CD4-positive, alpha-beta memory T cell (primary cell): ENCODE measurements at places on chromosomes 7 and 10. TPM values are rescaled to one million over a fixed set of nuclear protein-coding genes. Genes with fewer than 3 reads are reported as not detected.

DNA sequence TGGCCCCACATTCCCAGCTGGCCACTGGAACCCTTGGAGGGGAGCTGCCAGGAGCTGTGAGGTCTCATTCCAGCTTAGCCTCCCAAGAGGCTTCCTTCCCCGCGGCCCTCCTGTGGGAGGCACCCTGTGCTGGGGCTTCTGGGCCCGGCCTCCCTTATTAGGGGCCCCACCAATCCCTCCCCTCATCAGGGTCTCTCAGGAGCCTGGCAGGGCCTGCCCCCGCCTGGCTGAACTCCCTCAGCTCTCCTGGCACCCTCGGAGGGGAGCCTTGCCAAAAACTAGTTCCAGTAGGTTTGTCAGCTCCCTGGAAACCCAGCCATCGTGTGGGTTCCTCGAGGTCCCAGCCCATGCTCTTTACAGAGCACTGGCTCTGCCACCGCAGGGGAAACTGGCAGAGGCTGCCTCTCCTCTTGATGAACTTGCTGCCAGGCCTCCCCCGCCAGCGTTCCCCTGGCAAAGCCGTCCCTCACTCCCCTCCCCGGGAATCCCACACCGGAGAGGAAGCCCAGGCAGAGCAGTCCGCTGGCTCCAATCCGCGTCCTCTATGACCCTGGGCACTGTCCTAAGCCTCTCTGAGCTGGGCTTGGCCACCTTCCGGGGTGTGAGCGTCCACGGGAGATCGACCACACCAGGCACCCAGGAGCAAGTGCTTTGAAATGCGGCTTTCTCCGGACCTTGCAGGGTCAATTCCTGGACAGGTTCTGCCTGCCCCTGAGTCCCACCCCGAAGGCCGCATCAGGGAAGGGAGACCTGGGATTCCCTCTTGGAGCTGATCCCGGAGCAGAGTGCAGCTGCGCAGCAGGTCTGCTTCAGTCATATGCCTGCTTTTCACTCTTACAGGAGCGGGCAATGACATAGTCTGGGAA is 139.8 kb downstream of the ARHGAP22 start:
- DNase-seq = no peak
- H3K4me3 ChIP-seq = no peak overlapping the region
- H3K27me3 ChIP-seq = no peaks in the 10 kb centered on the region
- H3K36me3 ChIP-seq = no peaks in the 10 kb centered on the region

- H3K36me3 ChIP-seq = no peaks in the 10 kb centered on the region
- no peak overlapping the region for H3K4me3 ChIP-seq
- H3K4me1 ChIP-seq = no peaks in the 10 kb centered on the region
- no peak overlapping the region for H3K27ac ChIP-seq
Observed at GRCh38 chr7:78127009-78127408, 328.4 kb downstream of the PHTF2 start.

DNA sequence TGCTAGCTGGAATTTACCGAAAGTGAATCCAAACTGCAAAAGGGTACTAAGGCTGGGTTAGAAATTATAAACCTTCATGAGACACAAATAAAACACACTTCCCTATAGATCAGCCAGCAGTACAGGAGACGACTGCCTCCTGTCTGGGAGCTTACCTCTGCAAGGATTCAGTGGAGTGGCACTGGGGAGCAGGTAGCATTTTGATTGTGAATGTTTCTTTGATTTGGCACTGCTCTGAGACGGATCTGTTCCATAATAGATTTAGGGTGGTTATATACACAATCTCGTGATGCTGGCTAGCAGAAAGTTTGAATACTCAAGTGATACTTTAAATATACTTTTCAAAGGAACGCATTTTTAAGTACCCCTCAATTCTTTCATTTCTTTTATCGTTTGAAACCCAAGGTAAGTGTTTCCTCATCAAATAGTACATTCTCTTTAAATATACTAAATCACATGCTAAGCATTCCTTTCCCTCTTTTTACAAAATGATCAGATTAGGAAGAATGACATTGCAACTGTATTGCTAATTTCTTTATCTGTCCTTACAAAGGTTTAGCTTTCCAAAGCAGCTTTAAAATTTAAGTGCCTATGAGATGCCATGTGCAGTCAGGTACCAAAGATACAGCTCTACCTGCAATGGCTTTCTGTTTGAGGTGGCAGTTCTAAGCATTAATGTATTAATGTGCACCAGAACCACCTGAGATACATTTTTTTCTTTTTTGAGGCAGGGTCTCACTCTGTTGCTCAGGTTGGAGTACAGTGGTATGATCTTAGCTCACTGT is 20.6 kb upstream of the CHCHD3 start:
- H3K36me3 ChIP-seq = no peaks in the 10 kb centered on the region
- H3K4me1 ChIP-seq = no peaks in the 10 kb centered on the region
- no peaks in the 10 kb centered on the region for H3K27me3 ChIP-seq
- no peak overlapping the region for H3K27ac ChIP-seq
- DNase-seq = no peak

- H3K36me3 ChIP-seq = no peaks in the 10 kb centered on the region
- no peaks in the 10 kb centered on the region for H3K4me1 ChIP-seq
- no peak for DNase-seq
- H3K27ac ChIP-seq = no peak overlapping the region
- no peak overlapping the region for H3K4me3 ChIP-seq
Observed at GRCh38 chr7:127504715-127505114, 80.7 kb downstream of the GCC1 start.

DNA sequence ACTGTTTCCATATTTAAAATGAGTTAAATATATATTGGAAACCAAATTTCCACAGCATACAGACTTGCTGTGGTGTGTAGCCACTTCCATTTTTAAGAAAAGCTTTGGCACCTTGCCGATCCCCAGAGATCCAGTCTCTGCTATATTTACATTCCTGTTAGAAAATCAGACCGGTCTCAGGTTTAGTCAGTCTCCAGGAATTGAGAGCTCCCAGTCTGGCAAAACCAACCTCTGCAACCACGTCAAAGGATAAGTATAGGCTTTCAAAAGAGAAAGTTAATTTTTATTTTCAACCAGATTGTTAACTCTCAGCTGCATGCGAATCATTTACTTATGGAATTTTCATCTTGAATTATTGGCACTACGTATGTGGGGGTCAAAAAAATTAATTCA is 28.2 kb downstream of the PUS7 start:
- H3K36me3 ChIP-seq = no peaks in the 10 kb centered on the region
- no peaks in the 10 kb centered on the region for H3K4me1 ChIP-seq
- H3K27me3 ChIP-seq = no peaks in the 10 kb centered on the region
- H3K27ac ChIP-seq = no peak overlapping the region
- DNase-seq = no peak

GRCh38 chr10:5692461-5693358 is 8.1 kb downstream of the TASOR2 start:
- no peak overlapping the region for H3K4me3 ChIP-seq
- peaks cover 80% of the 10 kb centered on the region for H3K4me1 ChIP-seq
- H3K36me3 ChIP-seq = no peaks in the 10 kb centered on the region
- no peaks in the 10 kb centered on the region for H3K27me3 ChIP-seq
- peak overlapping the region; percentile 22 for H3K27ac ChIP-seq
- DNase-seq = peak; percentile 64

- no peak overlapping the region for H3K27ac ChIP-seq
- H3K4me3 ChIP-seq = no peak overlapping the region
- no peaks in the 10 kb centered on the region for H3K4me1 ChIP-seq
- DNase-seq = no peak
Observed at GRCh38 chr10:58807629-58808022, 295.0 kb downstream of the BICC1 start.

GRCh38 chr10:70478191-70479164 is at the start of gene PALD1:
PALD1 (plus strand) TSS chr10:70478767; CDS start chr10:70525952, 47,185 bp downstream.
- peak within 1 kb of the TSS; percentile 33 for H3K4me3 ChIP-seq
- peaks cover 50% of the 10 kb centered on the region for H3K4me1 ChIP-seq
- peak; percentile 51 for DNase-seq
- no peak within 1 kb of the TSS for H3K27ac ChIP-seq
- H3K36me3 ChIP-seq = no peaks in the 10 kb centered on the region
- H3K27me3 ChIP-seq = no peaks in the 10 kb centered on the region

- H3K4me3 ChIP-seq = no peak overlapping the region
- DNase-seq = no peak
- H3K27ac ChIP-seq = no peak overlapping the region
- no peaks in the 10 kb centered on the region for H3K4me1 ChIP-seq
Observed at GRCh38 chr7:157793973-157794745, 457.4 kb downstream of the DNAJB6 start.

The CDHR3 gene
- total RNA-seq = 12.1 TPM

DNA sequence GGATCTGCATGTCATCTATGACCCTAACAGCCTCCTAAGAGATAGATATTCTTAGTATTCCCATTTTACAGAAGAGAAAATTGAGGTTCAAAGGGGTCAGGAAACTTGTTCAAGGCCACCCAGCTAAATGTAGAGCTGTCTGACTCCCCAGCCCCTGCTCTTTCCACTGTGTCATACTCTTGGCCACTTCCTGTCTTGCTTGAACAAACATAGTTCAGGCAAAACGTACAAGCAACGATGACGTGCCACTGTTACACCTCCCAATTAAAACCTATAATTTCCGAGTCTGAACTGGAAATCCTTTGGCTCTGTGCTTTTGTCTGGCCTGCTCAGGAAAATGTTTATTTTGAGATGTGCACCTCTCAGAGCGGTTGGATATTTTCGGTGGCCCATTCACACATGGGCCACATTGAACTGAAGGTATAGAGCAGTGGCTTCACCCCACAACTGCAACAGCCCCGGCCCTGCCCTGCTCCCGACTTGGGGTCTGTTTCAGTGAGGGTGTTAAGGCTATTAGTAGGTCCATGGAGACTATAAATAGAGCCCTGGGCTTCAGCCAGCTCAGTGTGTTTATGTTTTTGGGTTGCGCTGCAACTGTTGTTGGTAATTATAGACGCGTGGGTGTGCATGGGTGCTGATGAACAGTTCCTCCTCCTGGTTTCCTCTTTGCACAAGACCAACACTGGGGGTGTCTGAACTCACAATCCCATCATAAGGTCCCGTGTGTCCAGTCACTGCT is 172.3 kb upstream of the ADO start:
- H3K4me1 ChIP-seq = peaks cover 39% of the 10 kb centered on the region
- peak; percentile 79 for DNase-seq
- no peak overlapping the region for H3K27ac ChIP-seq
- peak overlapping the region; percentile 29 for H3K4me3 ChIP-seq

DNA sequence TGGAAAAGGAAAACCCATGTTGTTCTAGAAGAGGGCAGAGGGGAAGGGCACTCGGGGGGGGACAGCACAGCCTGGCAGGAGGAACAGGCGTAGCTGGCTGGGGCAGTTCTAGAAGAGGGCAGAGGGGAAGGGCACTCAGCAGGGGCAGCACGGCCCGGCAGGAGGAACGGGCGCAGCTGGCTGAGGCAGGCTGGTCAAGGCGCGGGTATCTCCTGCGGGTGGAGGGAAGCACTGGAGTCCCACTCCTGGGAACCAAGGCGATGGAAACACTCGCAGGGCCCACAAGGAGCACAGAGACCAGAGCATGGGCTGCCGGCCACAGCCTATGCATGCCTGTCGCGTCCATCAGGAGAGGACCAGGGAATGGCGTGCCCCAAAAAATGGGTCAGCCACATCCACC is 36.7 kb downstream of the PAPOLB start:
- H3K4me1 ChIP-seq = no peaks in the 10 kb centered on the region
- no peaks in the 10 kb centered on the region for H3K36me3 ChIP-seq
- H3K27ac ChIP-seq = no peak overlapping the region

The RAMP3 gene
- total RNA-seq = not detected

The ACTR3C gene
- 17.8 TPM for total RNA-seq

DNA sequence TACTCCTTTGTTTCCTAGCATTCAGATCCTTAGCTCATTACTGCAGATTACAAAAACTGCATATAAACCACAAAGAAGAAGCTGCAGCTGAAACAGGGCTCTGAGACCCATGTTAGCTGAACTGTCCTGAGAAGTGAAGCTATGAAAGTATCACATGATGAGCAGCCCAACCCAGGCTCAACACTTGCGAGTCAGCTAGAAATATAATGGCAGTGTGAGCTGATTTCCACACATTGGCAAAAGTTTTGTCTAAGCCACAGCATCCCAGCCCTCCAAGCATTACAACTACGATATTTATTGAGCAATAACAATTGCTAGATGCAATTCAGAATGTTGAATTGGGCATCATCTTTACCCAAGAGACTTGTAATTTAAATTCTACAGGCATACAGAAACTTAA is 34.5 kb upstream of the SKAP2 start:
- no peak for DNase-seq
- H3K27ac ChIP-seq = no peak overlapping the region
- no peaks in the 10 kb centered on the region for H3K4me1 ChIP-seq
- peaks cover 8% of the 10 kb centered on the region for H3K27me3 ChIP-seq

DNA sequence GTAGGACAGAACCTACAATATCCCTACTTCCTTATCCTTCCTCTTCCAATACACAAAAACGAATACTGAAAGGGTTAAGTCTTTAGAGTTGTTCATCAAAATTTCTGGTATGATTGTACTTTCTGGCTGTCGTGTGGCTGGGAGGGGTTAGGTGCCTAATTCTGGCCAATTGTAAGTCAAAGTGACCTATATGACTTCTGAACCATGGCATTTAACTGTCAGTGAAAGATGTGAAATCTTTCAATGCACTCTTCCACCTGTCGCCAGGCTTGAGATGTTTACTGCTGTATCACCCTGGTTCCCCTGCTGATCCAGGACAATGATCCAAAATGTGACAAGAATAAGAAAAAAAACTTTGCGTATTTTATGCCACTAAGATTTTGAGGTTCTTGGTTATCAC is 20.8 kb downstream of the EPC1 start:
- H3K36me3 ChIP-seq = no peaks in the 10 kb centered on the region
- H3K27me3 ChIP-seq = no peaks in the 10 kb centered on the region
- DNase-seq = no peak
- H3K4me1 ChIP-seq = peaks cover 89% of the 10 kb centered on the region
- H3K27ac ChIP-seq = no peak overlapping the region

- no peaks in the 10 kb centered on the region for H3K27me3 ChIP-seq
- H3K4me1 ChIP-seq = no peaks in the 10 kb centered on the region
- H3K27ac ChIP-seq = no peak overlapping the region
- H3K36me3 ChIP-seq = no peaks in the 10 kb centered on the region
- H3K4me3 ChIP-seq = no peak overlapping the region
- DNase-seq = no peak
Observed at GRCh38 chr7:79622781-79623180, 169.3 kb upstream of the MAGI2 start.

- H3K27ac ChIP-seq = no peak overlapping the region
- H3K36me3 ChIP-seq = no peaks in the 10 kb centered on the region
- H3K27me3 ChIP-seq = no peaks in the 10 kb centered on the region
- peak; percentile 50 for DNase-seq
Observed at GRCh38 chr7:111752022-111752582, 189.8 kb upstream of the IMMP2L start.

The LHFPL3 gene
- not detected for total RNA-seq

The CRTAC1 gene
- total RNA-seq = not detected
